A549 treated with dexamethasone at 1 μM for 4 hours (cell line): ENCODE measurements at places on chromosomes 1 and 21. TPM values are rescaled to one million over a fixed set of nuclear protein-coding genes. Genes with fewer than 3 reads are reported as not detected.

KCNN3 gene
- 0.02 to 0.11 TPM (median 0.05 TPM) in 5 replicates for total RNA-seq

OR2AK2 gene
- total RNA-seq, result not detected in 5 replicates

NPPB gene
- not detected in 5 replicates for total RNA-seq

OR2T5 gene
- not detected in 5 replicates for total RNA-seq

ZBED6 gene
- total RNA-seq, result 1.3 to 9.0 TPM (median 6.6 TPM) in 5 replicates

SETSIP gene
- 0.11 TPM in 1 of 5 replicates, not detected in the others for total RNA-seq

C1orf35 gene
- 29.6 to 36.8 TPM (median 33.9 TPM) in 5 replicates for total RNA-seq

CFAP107 gene
- total RNA-seq, result not detected in 5 replicates
